ENCODE measurements at places on chromosomes 1 and 21.
A peak's percentile ranks its signal among the peaks of the same experiment; 100 is the strongest.

DNA sequence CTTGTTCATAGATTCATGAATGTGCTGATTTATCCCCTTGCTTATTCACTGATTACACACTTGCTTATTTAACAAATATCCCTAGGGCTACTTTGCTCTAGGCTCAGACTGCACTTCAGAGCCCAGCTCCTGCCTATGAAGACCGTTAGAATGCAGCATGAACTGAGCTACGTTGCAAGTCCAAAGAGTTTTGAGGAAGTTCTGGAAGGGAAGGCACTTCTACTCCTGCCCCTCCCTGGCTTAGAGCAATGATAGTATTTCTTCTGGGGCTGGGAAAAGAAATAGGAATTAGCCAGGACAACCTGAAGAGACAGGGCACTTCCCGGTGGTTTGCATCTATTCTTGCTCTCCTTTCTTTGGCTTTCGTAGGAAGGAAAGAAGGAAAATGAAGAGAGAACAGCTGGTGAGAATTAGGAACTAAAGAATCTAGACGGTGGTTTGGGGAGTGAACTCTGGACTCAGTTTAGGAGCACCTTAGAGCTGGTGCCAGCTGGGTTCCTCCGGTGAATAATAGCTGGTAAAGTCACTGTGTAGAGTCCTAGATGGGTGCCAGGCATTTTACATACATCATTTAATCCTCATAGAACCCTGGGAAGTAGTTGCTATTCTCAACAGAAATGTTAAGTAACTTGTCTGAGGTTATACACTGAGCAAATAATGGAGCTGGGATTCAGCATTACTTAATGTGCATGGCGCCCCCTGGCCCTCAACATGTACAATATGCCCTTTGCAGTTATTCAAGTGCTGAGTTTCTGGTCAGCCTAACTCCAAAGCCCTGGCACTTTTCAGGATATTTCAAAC lies 65.9 kb downstream of the NDUFS5 start:
- peak; percentile 65 for DNase-seq

DNA sequence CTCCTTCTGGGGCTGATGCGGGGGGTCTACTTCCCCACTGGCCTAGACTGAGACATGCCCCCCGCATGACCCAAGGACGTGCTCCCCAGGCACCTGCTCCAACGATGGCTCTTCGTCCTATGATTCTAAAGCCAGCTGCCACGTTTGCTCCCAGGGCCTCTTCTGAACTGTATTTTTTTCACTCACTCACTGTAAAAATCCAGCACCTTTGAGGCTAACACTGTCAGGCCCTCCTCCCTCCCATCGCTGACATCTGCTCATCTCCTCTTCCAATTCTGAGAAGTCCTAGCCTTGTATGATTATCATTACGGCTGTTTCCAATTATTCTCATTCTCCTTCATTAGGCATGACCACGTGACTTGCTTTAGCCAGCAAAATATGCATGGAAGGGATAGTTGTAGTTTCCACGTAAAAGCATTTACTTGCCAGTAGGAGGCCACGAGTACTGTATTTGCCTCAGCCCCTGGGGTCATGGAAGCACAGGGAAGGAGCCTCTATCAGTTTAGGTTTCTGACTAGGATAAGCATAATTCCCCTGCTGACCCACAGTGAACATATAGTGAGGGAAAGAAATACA lies 19.1 kb upstream of the EDN2 start:
- DNase-seq = no peak

DNA sequence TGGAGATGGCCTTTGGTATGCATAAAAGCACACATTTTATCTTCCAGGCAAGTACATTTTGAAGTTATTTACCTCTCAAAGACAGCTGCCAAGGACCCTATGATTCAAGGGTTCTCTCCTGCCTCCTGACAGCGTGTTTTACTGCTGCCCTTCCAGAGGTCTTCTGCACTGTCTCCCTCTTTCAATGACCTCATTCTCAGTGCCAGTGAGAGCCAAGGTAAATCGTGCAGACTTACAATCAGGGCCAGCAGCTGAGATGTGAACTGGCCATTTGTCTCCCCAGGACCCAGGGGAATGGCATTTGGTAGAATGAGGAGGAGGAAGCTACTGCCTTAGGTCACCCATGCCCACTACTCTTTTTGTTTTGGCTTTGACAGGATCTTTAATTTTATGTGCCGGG lies 84.2 kb upstream of the FGGY start:
- DNase-seq = no peak

DNA sequence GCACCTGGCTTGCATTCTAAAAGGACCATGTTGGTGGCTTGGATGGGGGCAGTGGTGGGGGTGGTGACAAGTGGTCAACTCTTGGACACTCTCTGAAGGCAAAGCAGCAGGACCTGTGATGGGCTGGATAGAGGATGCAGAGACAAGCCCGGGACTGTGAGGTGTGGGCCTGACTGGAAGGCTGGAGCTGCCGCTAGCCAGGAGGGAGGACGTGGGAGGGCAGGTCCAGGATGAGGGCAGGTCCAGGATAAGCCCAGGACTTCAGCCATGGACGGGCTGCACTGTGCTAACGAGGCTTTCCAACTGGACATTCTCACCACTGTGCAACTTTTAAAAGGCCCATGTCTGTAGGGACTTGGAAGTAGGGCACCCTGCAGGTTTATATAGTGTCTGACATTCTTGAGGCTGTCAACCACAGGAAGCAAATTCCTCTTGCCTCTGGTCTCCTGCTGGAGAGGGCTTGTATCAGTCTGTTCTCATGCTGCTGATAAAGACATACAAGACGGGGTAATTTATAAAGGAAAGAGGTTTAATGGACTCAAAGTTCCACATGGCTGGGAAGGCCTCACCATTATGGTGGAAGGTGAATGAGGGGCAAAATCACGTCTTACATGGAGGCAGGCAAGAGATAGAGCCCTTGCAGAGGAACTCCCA lies 8.3 kb upstream of the C1orf167 start:
- DNase-seq = no peak

- DNase-seq = no peak
Measured at GRCh38 chr1:243793298-243793697, 56.7 kb downstream of the AKT3 start.

GRCh38 chr1:24795236-24795635 lies 50.0 kb downstream of the CLIC4 start:
- no peak for DNase-seq

DNA sequence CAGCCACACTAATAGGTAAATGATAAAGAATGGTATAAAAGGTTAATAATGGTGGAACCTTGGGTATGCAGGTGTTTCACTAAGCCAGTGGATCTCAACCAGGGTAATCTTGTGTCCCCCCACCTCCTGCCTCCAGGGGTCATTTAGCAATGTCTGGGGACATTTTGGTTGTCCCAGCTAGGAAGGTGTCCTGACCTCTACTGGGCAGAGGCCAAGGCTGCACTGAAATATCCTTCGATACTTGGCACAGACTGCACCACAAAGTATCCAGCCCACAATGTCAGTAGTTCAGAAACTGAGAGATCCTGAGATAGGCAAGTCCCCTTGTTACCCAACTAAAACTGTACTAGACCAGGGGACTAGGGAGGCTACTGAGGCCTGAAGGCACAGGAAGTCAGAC lies 113.6 kb upstream of the TIAM1 start:
- DNase-seq = no peak

DNA sequence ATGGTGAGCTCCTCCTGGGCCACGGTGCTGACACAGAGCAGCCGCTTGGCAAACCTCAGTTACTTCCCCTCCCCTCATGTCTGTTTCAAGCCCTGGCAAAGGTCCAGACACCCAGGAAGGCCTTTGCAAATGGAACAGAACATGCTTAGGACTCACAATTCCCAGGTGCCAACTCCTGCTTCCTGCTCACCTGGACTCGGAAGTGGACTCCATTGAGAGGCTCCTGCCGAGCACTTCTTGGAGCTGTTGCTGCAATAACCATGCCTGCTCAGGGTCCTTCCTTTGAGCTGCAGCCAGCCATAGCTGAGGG lies 10.7 kb downstream of the DCST2 start:
- DNase-seq = no peak

GRCh38 chr1:239977416-239977815 lies 114.3 kb upstream of the FMN2 start:
- no peak for DNase-seq

GRCh38 chr1:147652306-147652705 lies 18.0 kb downstream of the ACP6 start:
- DNase-seq = no peak

DNA sequence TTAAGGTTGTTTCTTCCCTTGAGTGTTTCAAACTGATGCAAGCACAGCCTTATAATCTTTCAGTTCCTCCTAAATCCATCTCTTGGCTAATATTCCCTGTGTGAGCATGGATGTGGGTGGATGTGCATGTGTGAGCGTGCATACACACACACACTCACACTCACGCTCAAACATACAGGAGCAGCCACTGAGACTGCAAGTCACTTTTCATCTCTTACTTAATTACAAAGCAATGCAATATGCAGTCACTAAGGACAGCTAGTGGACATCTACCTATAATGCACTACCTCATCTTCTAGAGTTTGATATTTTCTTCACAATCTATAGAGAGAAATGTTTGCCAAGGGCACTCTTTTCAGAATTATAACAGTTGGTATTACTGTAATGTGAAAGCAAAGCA lies 1.4 kb downstream of the ESRRG start:
- DNase-seq = no peak

DNA sequence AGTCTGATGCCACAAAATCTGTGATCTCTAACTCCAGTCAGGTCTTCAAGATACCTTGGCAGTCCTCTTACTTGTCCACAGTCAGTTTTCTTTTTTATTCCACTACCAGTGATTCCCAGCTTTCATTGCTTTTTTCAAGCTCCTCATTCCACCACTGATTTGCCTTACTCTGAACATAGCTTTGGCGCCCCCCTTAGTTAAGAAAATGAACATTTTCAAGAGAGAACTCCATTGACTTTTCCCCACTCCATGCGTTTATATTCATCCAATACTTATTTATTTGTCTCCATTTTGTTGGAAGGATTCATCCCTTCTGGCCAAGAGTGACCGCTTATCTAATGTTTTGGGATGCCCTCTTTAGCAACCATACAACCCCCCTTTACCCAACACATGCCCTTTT lies 33.9 kb upstream of the IPO9 start:
- DNase-seq = no peak

DNA sequence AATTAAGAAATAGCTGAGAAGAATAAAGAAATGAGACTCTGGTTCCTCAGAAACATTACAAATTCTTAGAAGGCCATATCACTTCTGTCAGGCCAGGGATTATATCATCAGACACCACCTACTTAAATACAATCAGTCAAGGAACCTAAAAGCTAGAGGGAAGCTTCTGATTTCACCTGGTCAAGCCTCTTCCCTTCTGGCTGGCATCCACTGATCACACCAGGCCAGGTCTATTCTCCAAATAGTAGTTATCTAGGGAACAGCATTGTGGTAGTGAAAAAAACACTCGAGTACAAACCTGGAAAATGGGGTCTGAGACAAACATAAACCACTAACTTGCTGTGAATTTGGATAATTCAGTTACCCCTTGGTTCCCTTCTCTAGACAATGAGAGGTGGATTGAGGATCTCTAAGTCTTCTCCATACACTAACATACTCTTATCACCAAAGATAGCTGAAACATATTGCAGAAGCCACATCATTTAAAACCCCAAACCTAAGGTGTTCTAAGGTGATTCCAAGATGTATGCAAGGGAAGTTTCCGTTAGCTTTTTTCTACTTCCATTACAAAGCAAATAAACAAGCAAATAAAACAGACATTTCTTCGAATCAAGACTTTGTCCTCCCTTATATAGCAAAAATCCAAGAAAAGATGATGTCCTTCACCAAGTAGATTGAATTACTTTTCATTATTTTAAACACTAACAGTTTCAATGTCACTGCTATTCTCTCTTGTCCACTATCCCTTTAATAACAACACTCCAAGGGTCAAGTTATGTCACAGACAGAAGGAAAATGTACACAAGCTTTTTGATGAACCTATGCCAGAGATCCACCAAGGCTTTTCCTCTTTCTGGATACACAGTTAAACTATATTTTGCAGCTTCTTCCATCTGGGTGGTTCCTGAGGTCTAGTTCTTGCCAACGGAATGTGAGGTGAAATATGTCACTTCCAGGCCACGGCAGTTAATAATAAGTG lies 212.9 kb downstream of the KCNH1 start:
- DNase-seq = no peak

DNA sequence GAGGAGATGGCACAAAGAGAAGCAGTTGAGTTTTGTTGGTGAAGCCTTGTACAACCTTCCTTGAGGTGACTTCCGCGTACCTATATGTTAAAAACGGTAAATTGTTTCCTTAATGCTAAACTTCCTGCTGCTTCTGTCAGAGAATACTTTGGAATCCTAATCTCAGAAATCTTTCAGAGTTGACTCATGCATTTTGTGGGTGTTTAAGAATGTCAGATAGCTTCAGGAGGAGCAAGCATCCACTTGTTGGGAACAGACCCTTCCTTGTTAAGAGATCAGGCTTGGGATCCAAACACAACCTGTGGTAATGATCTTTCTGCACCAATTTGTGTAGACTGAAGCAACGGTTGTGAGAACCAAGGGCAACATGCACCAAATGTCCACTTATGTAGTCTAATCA lies 29.5 kb downstream of the AK4 start:
- no peak for DNase-seq

- peak; percentile 20 for DNase-seq
Measured at GRCh38 chr1:96596226-96596922, 125.2 kb upstream of the PTBP2 start.

DNA sequence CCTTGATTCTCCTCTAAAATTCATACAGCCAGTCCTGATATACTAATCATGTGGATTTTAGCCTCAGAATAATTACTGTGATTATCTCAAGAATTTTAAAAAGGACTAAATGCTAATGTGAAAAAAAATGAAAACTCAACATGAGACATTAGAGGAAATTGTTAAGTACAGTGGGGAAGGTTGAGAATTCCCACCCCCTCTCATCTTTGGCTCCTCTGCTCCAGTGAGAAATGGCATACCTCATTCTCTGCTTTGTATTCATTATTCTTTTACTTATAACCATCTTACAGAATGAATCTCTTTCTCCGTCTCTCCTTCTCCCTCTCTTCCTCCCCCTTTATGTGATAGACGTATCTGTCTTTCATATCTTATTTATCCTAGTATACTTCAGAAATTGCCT lies 70.9 kb downstream of the DIRAS3 start:
- no peak for DNase-seq

DNA sequence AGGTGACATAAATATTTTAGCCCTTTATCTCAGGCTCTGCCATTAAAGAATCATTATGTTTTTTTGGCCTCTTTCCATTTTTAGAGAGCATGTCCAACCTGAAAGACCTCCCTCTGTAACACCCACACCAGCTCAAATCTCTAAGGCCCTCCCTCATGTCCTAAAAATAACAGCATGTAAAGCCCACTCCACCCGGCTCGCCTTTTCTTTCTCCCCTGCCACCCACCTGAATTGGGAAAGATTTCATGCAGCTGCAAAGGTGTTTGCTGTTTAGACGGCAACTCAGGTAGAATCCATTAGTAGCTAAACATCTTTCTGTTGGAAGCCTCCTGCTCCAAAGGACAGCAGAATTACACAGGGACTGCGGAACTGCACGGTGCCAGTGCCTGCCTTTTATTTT lies 79.9 kb downstream of the DMRTA2 start:
- DNase-seq = no peak

- no peak for DNase-seq
Measured at GRCh38 chr1:51875291-51875772, 3.2 kb downstream of the NRDC start.
